CD4-positive, alpha-beta memory T cell (primary cell): ENCODE measurements at places on chromosomes 6 and 20.
A peak's percentile ranks its signal among the peaks of the same experiment; 100 is the strongest.

DNA sequence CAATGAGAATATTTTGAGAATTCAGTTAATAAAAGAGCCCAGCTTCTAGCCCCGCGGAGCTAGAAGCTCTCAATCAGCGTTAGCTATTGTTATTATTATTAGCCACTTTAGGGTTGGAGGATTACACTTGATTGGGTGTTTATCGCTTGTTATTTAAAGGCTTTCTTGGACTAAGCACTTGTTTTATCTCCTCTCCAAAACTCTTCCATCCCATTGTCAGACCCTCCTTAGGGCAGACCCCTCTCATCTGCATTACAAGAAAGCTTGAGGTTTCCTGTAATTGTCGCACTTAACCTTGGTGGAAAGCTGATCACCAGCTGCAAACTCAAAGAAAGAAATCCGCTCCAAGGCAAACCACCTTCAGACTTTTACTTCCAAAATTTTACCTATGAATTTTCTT lies 4.8 kb downstream of the DPPA5 start:
- no peak for DNase-seq

DNA sequence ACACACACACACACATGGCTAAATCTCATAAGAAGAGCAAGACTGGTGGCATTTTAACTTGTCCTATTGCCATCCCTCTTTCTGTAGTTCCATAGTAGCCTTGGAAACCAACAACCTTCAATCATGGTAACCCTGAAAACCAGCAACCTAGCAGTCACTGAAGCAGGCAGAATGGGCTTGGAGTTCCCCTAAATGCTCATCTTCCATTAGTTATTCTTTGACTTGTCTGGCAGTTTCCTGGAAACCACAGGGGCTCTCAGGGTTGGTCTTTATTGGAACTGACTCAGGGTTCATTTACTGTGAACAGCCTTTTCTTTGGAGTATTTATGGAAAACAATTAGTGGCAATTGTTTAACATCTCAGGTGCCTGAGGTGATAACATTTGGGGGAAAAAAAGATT lies 19.4 kb upstream of the BRPF3 start:
- DNase-seq, result no peak

DNA sequence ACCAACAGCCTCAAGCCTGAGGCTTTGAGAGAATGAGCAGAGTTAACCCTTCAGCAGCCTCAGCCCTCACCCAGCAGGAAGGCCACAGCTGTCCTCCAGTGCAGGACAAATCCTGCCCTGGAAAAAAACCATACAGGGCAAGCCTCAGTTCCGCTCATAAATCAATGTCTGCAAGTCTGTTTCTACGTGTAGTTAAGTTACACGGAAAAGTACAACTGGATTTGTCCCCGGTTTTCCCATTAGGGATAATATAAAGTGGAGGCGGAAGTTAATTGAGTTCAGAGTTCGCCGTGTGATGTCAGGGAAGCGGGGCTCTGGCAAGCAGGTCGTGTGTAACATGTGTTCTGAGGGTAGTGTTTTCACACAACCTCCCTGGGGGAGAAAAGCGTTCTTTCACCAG lies 44.2 kb upstream of the EYA2 start:
- no peak for DNase-seq

DNA sequence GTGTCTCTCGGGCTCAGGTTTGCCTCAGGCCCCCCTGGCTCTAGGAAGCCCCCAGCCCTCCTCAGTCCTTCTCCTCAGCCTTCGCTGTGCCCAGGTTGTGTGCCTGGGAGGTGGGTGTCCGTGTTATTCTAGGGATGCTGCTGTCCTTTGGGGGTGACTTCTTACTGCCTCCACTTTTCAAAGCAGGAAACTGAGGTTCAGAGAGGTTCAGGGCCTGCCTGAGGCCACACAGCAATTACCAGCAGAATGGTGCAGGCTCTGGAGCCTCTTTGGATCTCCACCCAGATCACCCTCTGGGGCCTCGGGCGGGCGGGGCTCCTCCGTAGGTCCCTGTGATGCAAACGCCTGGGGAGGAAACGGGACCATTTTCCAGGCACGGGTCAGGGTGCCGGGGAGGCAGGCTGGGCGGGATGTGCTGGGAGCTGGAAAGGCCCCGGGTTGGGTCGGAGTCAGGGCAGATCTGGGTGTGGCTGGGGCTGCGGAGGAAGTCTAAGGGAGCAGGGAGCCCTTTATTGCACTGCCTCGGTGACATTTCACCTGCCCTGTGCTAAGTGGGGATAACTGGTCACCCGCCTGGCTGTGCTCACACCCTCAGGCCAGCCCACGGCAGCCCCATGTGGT lies 23.2 kb downstream of the GATA5 start:
- no peak for DNase-seq

DNA sequence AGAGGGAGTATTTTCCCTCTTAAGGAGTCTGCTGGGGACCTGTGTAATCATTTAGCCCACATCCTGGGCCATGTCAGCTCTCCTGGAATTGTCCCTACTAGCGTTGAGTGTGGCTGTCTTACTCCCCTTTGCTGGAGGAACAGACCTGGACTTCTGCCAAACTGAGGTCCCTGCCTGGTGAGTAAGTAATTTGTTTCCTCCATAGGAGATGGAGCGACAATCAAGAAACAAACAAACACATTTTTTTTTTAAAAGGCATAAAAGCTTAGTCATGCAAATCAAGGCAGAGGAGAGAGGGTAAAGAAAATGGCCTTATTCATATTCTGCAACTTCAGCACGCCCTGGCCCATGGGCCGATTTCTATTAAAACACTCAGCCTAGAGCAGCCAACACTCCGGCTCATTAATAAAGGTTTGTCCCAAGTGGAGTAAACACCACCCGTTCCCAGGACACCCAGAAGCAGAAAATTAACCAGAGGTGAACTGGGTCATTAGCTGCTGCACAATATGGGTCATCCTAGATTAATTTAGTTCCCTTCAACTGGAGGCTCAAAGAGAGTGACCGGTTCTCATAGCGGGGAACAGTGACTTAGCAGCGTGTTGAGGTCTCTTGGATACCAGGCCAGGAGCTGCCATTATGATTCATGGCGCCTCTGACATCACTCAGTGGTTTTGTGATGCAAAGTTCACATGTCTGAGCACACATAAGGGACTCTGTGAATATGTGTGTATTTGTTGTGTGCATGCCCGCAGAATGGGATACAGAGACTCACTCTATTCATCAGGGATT lies 165.0 kb upstream of the SULF2 start:
- no peak for DNase-seq

DNA sequence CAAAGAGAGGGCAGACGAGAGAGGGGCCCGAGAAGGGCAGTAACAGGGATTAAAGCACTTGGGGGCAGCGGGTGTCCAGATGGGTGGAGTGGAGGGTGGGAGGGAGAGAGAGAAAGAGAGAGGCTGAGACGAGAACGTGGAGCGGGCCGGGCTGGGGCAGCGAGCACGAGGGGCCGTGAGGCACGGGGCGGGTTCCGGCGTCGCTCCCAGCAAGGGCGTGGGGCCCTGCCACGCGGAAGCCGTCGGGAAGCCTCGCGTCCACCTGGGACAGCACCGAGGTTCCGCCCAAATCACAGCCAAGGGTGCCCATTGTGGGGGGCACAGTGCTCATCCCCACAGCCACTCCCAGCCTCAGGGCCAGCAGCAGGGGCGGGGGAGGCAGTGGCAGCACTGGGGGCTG lies 49.8 kb downstream of the KCNQ2 start:
- DNase-seq, result no peak

- DNase-seq, result no peak
Measured at GRCh38 chr6:36719126-36719525, 21.5 kb downstream of the RAB44 start.

- DNase-seq, result no peak
Measured at GRCh38 chr20:13250251-13250650, 29.2 kb downstream of the ISM1 start.

GRCh38 chr6:34073540-34073939 lies 72.3 kb downstream of the GRM4 start:
- DNase-seq, result no peak

DNA sequence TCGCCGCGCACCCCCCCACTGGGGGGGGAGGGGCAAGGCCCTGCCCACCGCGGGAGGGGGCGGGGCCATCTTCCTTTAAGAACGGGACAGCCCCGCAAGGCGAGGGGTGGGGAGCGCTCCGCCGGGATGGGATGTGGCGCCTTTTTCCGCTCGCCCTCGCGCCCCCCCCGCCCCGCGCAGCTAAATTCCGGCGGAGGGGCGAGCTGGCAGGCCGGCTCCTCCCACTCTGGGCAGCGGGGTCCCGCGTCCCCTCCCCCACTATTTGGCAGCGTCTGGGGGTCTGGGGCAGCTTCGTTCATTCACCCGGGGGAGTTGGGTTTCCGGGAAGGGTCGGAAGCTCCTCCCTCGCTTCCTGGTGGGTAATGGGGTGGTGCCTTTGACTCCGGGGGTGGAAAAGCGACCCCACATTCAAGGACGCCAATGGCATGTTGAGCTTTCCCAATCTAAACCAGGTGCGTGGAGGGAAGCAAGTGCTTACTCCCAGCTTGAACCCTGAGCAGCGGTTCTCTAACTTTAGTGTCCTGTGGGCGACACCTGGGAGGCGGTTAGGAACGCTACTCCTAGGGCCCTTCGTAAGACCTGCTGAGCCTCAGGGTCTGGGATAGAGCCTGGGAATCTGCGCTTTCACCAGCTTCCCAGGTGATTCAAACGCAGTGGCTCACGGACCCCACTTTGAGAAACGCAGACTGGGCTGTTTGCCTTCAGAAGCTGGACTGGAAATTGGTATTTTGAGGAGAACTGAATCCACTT lies 927 bp downstream of the ASXL1 start:
- DNase-seq, result peak; percentile 61

GRCh38 chr20:12112665-12113064 lies 195.0 kb downstream of the BTBD3 start:
- no peak for DNase-seq

DNA sequence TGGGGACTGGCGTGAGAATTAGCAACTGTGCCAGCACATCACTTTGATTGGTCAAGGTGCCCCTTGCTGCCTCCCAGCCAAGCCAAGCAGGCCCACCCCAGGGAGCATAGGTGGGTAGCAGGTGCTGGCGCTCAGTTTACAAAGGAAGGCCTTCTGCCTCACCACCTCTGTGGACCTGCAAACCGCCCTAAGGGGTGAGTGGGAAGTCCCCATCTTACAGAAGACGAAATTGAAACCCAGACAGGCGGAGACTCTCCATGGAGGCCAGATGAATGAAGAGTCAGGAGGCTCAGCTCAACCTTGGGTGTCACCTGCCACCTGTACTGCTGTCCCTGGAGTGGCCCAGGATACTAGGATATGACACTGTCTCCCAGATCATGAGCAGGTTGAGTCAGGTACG lies 21.5 kb upstream of the MAS1L start:
- DNase-seq, result no peak

GRCh38 chr6:4574007-4574406 lies 202.2 kb upstream of the CDYL start:
- no peak for DNase-seq

DNA sequence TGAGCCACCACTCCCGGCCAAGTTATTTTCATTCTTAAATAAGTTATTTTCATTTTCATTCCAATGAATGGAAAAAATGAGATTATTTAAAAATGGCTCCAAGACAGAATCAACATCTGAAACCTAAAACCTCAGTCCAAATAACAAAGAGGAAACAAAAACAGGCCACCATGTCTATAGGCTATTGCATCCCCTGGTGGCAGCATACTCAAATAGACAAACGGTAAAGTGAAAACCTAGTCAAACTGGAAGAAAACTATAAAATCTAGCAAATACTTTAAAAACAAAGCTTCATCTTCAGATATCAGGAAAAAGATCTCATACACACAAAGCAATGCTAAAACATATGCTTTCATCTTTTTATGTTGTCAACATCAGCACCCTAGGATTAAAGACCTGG lies 20.9 kb downstream of the IL17A start:
- DNase-seq, result no peak

DNA sequence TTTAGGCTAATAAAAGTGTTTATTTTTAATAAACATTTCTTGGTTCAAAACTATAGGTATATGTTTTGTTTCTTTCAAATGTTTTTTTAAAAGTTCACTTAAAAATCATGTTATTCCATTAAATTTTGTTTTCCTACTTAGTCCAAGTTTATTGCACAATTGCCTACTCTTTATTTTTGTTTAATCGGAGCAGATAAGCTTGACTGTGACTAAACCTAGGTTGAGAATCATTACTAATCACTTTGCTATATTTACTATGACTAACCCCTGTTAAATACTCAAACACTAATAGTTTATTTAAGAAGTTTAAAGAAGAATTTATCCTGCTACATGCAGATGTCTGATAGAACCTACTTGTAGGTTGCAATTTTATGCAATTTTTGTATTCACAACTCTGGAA lies 18.8 kb downstream of the MAP3K4 start:
- DNase-seq, result no peak

- DNase-seq, result no peak
Measured at GRCh38 chr6:139941826-139942225, 567.4 kb upstream of the CITED2 start.

GRCh38 chr6:168222115-168223043 lies 97.2 kb downstream of the DACT2 start:
- no peak for DNase-seq

DNA sequence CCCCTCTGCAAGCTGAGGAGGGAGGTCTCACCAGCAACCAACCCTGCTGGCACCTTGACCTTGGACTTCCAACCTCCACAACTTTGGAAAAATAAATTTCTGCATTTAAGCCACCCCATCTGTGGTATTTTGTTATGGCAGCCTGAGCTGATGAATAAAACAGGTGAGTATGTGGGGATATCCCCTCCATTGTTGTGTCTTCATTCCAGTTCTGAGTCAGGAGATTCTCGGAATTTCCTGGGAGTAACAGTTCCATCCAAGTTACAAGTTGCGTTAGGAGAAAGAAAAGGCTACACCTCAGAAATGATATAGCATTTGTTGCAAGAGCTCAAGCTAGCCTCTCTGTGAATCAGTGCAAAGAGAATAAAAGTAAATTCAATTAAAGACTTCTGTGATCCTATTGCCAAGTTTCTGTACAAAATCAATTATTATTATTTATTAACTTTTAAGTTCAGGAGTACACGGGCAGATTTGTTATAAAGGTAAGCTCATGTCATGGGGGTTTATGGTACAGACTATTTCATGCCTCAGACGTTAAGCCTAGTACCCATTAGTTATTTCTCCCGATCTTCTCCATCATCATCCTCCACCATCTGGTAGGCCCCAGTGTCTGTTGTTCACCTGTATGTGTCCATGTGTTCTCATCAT lies 153.0 kb downstream of the NKAIN2 start:
- DNase-seq, result no peak

GRCh38 chr20:22691369-22692118 lies 107.2 kb upstream of the FOXA2 start:
- DNase-seq, result peak; percentile 23

- DNase-seq, result no peak
Measured at GRCh38 chr20:16514140-16514539, 59.1 kb downstream of the KIF16B start.

- no peak for DNase-seq
Measured at GRCh38 chr6:1630771-1631217, 21.1 kb downstream of the FOXC1 start.
